H1 (cell line): ENCODE measurements at places on chromosomes 5 and 9.

GRCh38 chr5:10432059-10433008 is 9.3 kb upstream of the ROPN1L start:
- no peaks in the 10 kb centered on the region for H3K27me3 ChIP-seq
- H3K4me3 ChIP-seq = no peak overlapping the region
- DNase-seq = no peak
- H3K36me3 ChIP-seq = peaks cover 43% of the 10 kb centered on the region
- no peaks in the 10 kb centered on the region for H3K4me1 ChIP-seq

GRCh38 chr9:14221558-14221957 is 92.4 kb downstream of the NFIB start:
- H3K27ac ChIP-seq = no peak overlapping the region
- no peaks in the 10 kb centered on the region for H3K36me3 ChIP-seq
- H3K27me3 ChIP-seq = no peaks in the 10 kb centered on the region
- no peak overlapping the region for H3K4me3 ChIP-seq
- no peaks in the 10 kb centered on the region for H3K4me1 ChIP-seq

GRCh38 chr9:79263628-79264027 is 308.1 kb upstream of the TLE4 start:
- no peaks in the 10 kb centered on the region for H3K27me3 ChIP-seq
- H3K36me3 ChIP-seq = no peaks in the 10 kb centered on the region
- no peak overlapping the region for H3K27ac ChIP-seq
- no peak for DNase-seq

GRCh38 chr5:72209147-72210115 is 102.2 kb downstream of the MAP1B start:
- H3K4me1 ChIP-seq = peaks cover 11% of the 10 kb centered on the region; the same call in 1 of the 2 replicates
- peaks cover 31% of the 10 kb centered on the region for H3K36me3 ChIP-seq
- H3K27ac ChIP-seq = no peak overlapping the region
- H3K27me3 ChIP-seq = no peaks in the 10 kb centered on the region

- no peak overlapping the region for H3K4me3 ChIP-seq
- H3K36me3 ChIP-seq = no peaks in the 10 kb centered on the region
- H3K4me1 ChIP-seq = no peaks in the 10 kb centered on the region
These were observed 580.1 kb upstream of the FTMT start for GRCh38 chr5:121271546-121271945.

- no peak overlapping the region for H3K4me3 ChIP-seq
- DNase-seq = no peak
- no peaks in the 10 kb centered on the region for H3K4me1 ChIP-seq
- no peak overlapping the region for H3K27ac ChIP-seq
- H3K36me3 ChIP-seq = no peaks in the 10 kb centered on the region
These were observed 33.5 kb upstream of the ADAM19 start for GRCh38 chr5:157608972-157609565.

- no peaks in the 10 kb centered on the region for H3K27me3 ChIP-seq
- no peak for DNase-seq
- H3K4me1 ChIP-seq = no peaks in the 10 kb centered on the region
- no peak overlapping the region for H3K4me3 ChIP-seq
- H3K27ac ChIP-seq = no peak overlapping the region
These were observed 121.8 kb downstream of the NSG2 start for GRCh38 chr5:174167080-174167910.
